Stimulated activated CD4-positive, alpha-beta T cell treated with anti-CD3 and anti-CD28 coated beads, TNF-alpha, amount 100 ng/mL, for 48 hours (primary cell): ENCODE measurements at places on chromosomes 4 and X.

DNA sequence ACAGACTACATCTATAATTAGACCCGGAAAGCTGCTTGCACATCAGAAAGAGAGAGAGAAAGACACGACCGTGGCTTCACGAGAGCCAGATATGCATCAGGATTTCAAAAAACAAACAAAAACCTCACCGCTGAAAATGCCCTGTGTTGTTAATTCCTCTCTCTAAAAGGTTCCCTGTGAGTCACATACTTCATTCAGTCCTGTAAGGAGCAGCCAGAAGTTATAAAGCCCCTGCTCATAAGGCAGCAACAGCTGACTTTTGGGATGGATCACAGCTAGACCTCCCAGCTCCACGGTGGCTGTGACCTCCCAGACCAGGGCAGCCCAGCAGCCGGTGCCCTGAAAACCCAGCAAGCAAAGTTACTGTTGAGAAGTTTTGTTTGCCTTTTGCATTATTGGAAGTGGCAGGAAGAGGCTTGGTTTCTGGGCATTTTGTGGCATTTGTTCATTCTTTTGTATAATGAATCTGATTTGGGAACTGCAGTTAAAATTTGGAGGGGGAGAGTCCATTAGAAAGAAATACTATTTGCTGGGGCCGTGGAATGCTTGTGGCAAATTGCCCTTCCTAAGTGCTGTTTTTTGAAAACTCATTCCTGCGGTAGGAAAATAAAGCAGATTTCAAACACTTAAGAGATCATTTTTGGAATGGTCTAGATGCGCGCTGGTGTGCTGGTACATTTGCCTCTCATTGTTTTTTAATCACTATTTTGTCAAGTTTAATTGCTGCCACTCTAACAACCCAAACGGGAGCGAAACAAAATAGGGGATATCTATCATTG is 520.4 kb downstream of the BCOR start:
- DNase-seq = no peak

DNA sequence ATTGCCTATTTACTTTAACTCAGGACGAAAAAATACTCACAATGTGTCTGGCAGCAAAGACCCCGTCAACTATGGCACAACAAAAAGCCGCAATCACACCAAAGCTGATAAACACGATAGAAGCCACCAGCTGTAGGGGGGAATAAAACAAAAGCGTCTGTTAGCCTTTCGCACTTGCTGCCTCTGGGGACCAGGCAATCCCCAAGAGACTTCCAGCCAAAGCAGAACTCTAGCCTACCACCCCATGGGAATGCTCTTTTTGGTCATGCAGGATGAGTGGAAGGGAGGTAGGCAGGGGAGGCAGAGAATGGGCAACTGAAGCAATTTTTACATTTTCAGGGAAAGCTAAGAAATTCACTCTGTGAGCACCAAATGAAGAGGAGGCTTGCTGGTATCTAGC is 20.1 kb downstream of the TMEM255A start:
- DNase-seq = no peak

DNA sequence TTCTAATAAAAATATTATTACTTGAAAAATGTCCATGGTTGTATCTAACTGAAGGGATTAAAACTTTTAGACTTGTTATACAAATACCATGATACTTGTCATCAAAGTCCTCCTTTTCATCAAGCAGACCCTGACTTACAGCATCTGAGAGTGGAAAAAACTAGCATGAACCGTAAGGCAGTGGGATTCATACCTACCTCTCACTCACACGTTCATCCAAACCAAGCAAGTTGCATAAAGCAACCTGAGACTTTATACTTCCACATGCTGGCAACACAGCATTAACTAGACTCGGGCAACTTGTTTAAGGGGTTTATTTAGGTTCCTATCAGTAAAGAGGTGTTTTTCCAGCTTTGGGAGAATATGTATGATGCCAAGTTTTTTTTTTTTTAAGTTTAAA is 22.6 kb upstream of the TLR7 start:
- no peak for DNase-seq

GRCh38 chr4:117786566-117786965 is 247.7 kb upstream of the NDST3 start:
- no peak for DNase-seq

DNA sequence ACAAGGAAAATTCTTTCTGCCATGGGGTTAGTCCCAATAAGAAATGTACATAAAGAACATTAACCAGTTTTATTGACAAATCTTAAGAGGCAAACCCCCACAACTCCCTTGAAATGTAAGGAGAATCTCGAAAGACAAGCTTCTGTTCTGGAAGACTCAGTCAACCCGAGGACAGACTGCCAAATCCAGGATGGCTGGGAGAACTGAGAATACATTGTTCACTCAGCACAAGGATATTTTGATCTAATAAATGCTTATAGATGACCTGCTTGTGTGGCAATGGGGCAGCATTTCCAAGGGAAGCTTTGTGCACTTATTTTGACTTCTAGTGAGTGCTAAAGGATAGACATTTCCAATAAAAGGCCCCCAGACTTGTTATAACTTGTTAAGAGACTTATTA is 280.4 kb downstream of the DHX15 start:
- no peak for DNase-seq

DNA sequence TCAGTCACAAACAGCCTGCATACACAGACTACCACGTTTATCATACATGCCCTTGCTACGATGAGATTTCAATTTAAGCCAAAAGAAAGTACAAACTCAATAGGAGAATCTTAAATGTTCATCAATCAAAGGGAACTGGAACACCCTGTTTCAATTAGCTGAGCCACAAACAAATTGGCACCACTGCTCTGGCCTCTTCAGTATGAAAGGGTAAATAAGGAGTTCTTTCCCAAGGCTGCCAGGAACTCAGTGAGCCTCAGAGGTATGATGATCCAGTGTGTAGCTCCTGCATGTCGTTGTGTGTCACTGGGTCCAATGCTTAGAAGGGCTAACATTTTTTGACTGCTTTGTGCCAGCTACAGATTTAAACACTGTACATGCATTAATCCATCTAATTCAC is 5.4 kb downstream of the RNF150 start:
- DNase-seq = no peak

DNA sequence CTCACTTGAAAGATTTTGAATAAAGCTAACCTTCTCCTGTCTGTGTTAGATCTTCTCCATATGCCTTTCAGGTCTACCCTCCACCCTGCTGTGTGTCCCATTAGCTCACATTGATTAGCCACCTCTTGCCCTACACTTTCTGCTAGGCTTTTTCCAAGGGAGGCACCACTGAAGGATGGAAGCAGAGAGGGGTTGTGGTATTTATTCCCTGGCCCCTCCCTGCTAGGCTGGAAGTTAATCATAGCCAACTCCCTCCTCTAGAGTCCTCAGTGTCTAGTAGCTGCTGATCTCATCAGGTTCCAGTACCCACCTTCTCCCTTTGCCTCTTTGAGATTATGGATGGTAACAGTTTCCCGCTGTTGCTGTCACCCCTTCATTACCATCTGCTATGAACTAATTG is 8.9 kb upstream of the SMIM43 start:
- no peak for DNase-seq

DNA sequence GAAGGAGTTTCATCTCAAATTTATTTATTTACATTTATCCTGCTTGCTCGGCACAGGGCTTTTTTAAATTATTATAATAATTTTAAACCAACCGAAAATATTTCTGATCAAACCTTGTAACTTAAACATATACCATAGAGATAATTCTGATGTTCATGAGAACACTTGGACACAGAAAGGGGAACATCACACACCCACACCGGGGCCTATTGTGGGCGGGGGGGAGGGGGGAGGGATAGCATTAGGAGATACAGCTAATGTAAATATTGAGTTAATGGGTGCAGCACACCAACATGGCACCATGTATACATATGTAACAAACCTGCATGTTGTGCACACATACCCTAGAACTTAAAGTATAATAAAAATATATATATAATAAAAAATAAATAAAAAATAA is 2.9 kb downstream of the ANXA5 start:
- no peak for DNase-seq

- no peak for DNase-seq
Observed at GRCh38 chr4:101753721-101754120, 36.8 kb upstream of the BANK1 start.

- no peak for DNase-seq
Observed at GRCh38 chr4:186676531-186677161, 47.0 kb downstream of the FAT1 start.

DNA sequence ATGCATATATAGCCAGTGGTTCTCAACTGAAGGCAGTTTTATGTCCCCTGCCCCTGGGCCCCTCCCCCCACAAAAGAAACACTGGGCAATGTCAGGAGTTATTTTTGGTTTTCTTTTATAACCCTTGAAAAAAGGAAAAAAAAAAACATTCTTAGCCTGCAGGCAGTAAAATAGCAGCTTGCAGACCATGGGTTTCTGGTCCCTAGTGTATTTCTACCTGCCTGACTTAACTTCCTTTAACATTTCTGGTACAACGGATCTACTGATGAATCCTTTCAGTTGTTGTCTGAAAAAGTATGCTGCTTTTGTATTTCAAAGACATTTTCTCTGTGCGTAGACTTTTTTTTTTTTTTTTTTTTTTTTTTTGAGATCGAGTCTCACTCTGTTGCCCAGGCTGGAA is 11.1 kb upstream of the FAM200B start:
- no peak for DNase-seq

DNA sequence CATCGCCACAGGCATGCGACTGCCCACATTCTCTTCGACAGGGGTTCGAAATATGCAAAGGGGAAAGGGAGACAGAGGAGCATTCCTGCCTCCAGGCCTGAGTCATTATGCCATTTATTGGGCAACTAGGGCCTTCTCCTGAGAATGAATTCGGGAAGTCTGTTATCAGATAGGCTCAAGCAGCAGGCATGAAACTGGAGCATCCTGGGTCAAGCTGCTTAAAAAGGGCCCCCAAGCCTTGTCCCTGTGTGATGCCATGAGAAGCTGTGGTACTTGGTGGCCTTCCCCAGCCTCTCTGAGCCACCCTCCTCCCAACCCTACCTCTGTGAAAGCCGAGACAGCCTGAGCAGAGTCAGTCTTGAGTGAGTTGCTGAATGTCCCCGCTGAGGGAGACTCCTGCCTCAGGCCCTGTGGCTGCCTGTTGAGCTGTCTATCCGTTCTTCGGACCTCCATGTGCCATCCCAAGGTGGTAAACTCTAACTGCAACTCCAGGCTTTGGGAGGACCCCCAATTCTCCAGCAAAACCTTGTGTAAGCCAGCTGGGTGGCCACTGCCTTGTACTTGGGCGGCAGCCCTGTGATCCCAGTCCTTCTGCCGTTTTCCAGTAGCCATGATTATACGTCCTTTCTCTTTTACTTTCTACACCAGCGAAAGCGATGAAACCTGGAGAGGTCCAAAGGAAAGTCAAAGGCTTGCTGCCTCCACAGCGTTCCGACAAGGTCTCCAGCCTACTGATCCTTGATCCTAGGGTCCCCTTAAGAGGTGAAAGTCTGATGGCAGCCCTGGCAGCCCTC is 37.7 kb downstream of the NBDY start:
- no peak for DNase-seq

- no peak for DNase-seq
Observed at GRCh38 chr4:47930971-47931804, 16.8 kb upstream of the NFXL1 start.
